CD4-positive, alpha-beta T cell treated with Interleukin-2 at 100 ng/mL for 4 hours (primary cell): ENCODE measurements at places on chromosomes 12 and 14.

GRCh38 chr12:31001581-31002360, 71.9 kb upstream of the DDX11 start:
- DNase-seq = no peak

DNA sequence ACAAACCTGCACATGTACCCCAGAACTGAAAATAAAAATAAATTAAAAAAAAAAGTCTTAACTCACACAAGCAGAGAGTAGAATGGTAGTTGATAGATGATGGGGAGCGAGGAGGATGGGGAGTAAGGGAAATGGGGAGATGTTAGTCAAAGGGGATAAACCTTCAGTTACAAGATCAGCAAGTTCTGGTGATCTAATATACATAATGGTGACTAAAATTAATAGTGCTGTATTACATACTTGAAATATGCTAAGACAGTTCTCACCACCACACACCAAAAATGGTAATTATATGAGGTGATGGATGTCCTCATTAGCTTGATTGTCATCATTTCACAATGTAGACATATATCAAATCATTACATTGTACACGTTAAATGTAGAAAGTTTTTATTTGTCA, 3.2 kb upstream of the C12orf42 start:
- DNase-seq = no peak

- DNase-seq = no peak
These were observed 67.9 kb upstream of the ZFP36L1 start for GRCh38 chr14:68860771-68861170.

DNA sequence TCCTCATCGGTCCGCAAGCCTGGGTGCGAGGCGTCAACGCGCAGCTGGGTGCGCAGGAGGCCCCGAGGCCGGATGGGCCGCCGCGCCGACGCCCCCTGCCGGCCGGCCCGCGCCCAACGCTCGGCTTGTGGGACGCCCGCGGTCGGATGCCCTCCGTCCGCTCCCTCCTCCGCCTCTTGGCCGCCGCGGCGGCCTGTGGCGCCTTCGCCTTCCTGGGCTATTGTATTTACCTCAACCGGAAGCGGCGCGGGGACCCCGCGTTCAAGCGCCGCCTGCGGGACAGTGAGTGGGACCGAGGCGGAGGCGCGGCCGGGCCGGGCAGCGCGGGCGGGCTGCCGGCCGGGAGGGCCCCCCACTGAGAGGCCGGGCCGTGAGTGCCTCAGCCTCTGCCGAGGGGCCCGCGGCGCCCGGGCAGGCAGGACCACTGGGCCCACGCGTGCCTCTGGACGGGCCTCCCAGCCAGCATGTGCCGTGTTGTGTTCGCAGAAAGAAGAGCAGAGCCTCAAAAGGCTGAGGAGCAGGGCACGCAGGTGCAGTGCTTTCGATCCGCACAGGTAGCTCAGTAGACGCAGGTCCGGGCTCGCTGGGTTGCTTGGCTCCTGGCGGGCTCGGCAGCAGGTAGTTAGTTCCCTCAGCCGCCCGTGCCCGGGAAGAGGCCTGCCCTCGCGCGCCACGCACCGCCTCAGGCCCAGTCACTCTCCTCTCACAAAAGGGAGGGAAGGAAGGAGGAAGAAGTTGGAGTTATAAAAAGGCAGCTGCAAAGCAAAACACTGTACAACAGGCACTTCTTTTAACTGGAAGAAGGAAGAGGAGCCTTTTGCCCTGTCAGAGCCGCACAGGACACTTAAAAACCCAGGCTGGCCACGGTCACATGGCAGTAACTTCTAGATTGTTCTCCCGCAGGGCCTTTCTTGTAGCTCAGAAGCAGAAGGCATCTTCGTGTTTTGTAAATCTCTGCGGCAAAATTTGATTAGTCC, at the start of gene TOMM20L:
Gene TOMM20L (plus strand): TSS at position 119 of the 977 bp plus-strand sequence. CDS start 28 bp downstream, at position 147.
- DNase-seq = peak; percentile 77

DNA sequence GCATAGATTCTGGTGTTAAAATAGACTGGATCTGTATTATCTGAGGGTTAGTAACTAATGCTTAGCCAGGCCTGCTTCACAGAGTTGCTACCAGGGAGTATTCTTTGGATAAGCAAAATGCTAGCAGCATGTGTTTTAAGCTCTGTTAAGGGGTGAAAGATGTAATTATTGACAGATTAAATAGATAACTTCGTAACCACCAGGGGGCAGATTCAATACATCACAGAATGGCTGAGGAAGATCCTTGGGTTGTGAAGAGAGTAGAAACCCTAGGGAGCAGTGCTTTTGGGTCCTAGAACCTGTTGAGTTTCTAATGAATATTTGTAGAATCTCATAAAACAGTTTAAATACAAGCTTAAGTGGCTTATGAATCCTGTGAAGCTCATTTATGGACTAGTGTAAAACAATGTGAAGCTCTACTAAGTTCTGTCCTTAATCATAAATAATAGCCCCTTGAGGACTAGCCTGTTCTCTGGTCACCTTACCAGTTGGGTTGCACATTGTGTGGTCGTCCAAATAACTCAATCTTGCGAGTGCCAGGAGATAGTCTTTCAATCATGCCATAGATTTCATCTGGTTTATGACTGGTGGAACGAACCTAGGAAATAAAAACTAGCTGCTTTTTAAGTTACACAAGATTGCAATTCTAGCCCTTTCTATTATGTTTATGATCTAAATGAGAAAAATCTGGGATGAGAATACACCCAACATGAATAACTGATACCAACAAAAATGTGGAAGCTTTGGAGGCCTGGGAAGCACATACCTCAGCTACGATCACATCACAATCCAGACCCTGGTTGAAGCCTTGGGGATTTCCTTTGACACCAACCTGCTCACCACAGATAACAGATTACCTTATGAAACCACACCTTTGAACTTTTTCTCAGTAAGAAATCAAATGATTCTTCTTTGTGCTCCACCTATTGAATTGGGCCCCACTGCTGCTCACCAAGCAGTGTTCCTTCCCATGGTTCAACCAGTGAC, 12.3 kb downstream of the METTL3 start:
- peak; percentile 68 for DNase-seq

- DNase-seq = no peak
These were observed 76.4 kb upstream of the DICER1 start for GRCh38 chr14:95233702-95234241.

DNA sequence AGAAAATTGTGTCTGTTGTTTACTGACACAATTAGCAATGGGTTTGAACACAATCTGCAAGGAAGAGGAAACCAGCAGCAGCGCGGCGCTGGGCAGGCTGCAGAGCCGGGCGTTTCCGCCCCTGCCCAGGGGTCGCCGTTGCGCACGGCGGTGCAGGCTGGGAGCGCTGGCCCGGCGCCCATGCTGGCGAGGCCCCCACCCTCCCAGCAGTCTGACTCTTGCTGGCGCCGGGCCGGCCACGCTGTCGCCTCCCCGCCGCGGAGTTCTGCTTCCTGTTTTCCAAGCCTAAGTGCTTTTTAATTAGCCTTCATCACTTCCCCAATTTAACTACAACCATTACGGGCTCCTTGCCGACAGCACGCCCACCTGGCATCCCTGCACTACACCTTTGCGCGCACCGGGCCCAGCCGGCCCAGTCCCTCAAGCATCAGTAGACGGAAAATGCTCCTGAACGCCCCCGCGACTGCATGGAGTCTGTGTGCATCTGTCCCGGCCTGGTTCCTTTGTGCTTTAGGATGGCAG, 212.1 kb downstream of the GXYLT1 start:
- peak; percentile 3 for DNase-seq

DNA sequence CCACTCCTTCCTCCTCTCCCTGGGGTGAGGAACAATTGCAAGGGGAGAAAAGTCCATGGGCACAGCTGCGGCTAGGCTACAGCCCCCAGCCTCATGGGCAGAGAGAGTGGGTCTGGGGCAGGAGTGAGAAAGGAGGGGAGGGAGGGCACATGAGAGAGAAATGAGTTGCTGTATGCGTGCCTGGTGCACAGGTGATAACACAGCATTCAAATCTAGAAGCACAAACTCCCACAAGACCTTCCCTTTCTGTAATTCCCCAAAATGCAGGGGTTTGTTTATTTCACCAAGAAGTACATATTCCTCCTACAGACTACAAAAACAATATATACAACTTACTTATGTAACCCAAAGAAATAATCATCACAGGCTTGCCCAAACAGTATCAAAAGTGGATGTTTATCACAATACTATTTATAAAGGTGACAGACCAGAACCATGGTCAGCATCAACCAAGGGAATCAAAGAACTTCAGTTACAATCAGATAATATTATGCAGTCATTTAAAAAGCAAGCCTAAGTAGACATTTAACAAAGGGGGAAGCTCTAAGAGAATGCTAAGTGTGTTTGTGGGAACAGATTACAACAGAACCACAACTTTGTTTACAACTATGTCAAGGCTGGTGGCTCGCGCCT, 54.2 kb downstream of the ITPK1 start:
- DNase-seq = no peak

DNA sequence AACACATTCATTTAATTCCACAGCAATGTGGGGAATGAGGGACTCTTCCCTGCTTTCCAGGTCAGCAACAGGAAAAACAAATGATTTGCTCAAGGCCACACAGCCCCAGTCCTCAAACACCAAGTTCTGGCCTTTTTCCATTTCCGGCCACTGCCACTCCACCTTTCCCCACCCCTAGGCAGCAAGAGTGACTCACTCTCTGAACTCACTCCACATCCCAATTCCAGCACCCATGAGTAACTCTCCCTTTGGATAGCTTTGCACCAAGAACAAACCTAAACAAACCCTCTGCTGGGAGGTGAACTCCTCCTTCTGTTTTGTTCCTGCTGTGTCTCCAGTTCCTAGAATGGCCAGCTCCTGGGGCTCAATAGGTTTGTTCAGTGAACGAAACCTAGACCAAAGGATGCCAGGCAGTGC, 30.4 kb upstream of the PLEKHG6 start:
- DNase-seq = no peak

GRCh38 chr12:106769546-106769945, 4.9 kb upstream of the RIC8B start:
- DNase-seq = no peak

GRCh38 chr12:61780435-61780834, 479.8 kb upstream of the USP15 start:
- no peak for DNase-seq

DNA sequence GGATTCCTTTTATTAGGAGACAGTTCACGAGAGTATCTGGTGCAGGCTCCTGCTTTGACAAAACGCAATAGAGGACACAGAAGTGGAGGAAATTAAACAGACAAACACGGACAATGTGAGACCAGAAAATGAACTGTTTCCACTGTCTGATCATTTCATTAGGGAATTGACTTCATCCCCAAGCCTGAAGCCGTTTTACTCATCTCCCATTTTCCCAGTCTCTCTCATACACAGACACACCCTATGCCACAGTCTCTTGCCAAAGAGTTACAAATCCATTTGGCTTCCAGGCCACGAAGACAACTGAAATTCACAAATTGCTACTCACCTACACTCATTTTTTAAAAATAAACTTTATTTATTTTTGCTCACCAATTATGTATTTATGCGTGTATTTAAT, 1087.8 kb upstream of the TMEM132C start:
- DNase-seq = no peak

GRCh38 chr14:24889843-24890242, 160.1 kb downstream of the STXBP6 start:
- DNase-seq = no peak

GRCh38 chr12:117073611-117074010, 25.6 kb downstream of the TESC start:
- DNase-seq = no peak

GRCh38 chr12:112107306-112108201, 1.0 kb downstream of the NAA25 start:
- DNase-seq = no peak

GRCh38 chr12:42969355-42969754, 379.8 kb upstream of the PRICKLE1 start:
- DNase-seq = no peak

DNA sequence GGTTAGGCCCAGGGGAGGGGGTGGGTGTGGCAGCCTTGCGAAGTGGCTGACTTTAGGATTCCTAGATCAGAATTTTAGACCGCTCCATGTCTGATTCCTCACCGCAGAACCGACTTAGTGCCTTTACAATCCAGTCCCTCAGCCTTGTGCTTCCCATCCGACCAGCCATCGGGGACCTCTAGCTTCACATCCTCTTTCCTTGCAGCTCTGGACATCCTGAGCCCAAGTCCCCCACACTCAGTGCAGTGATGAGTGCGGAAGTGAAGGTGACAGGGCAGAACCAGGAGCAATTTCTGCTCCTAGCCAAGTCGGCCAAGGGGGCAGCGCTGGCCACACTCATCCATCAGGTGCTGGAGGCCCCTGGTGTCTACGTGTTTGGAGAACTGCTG, 557 bp downstream of the COPS7A start:
- DNase-seq = peak; percentile 12

DNA sequence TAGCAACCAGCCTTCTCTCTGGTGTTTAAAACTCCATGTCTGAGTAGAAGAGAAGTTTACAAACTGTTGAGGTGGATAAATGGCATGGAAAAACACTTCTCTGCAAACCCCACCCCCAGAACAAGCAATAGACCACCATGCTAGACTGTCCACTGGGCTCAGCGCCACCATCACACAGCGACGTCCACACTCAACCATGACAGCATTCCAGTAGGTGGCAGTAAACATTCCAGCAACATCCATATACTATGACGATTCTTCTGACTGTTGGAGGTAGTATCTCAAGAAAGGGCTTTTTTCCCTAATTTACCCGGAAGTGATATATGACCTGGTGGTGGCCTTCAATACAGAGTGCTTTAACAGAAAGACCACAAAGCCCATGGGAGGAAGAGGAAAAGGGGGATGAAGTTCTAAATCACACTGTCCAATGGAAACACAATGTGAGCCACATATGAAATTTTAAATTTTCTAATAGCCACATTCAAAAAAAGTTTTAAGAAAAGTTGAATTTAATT, 152.2 kb downstream of the SLC15A4 start:
- DNase-seq = no peak

GRCh38 chr14:23364164-23365035, 572 bp downstream of the EFS start:
- no peak for DNase-seq

- no peak for DNase-seq
These were observed 11.8 kb upstream of the AMN1 start for GRCh38 chr12:31740628-31741027.

GRCh38 chr12:49160399-49160798, 28.5 kb downstream of the TUBA1A start:
- DNase-seq = no peak

GRCh38 chr14:57659052-57659451, 165.4 kb upstream of the CCDC198 start:
- DNase-seq = no peak

- no peak for DNase-seq
These were observed 67.8 kb upstream of the SSTR1 start for GRCh38 chr14:38139926-38140325.

DNA sequence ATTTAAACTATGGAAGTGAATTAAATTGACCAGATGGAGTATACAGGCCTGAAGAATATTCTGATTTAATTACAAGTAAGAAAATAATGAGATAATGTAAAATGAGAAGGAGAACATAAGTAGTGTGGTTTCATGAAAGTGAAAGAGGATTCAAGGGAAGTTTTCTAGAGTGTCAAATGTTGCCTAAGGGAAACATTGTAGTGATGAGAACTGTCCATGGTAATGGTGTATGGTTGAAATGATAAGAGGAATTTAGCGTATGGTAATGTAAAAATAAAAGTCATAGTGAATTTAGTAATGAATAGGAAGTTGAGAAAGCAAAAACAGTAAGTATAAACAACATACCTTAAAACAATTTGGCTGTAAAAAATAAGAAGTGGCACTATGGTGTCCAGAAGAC, 1954.6 kb upstream of the FLRT2 start:
- no peak for DNase-seq
